ENCODE measurements at places on chromosomes 12 and 14.

- peaks cover 7% of the 10 kb centered on the region for H3K36me3 ChIP-seq
- DNase-seq = no peak
These were observed 16.0 kb downstream of the RITA1 start for GRCh38 chr12:113201187-113202177.

- H3K4me3 ChIP-seq = no peak overlapping the region
- peaks cover 62% of the 10 kb centered on the region for H3K27me3 ChIP-seq
- peaks cover 7% of the 10 kb centered on the region for H3K4me1 ChIP-seq
- DNase-seq = no peak
These were observed 2.3 kb upstream of the NEUROD4 start for GRCh38 chr12:55017416-55017925.

GRCh38 chr12:86254399-86255107 is 1.6 kb downstream of the MGAT4C start:
- no peaks in the 10 kb centered on the region for H3K36me3 ChIP-seq
- no peak overlapping the region for H3K27ac ChIP-seq
- no peaks in the 10 kb centered on the region for H3K4me1 ChIP-seq
- no peaks in the 10 kb centered on the region for H3K27me3 ChIP-seq

DNA sequence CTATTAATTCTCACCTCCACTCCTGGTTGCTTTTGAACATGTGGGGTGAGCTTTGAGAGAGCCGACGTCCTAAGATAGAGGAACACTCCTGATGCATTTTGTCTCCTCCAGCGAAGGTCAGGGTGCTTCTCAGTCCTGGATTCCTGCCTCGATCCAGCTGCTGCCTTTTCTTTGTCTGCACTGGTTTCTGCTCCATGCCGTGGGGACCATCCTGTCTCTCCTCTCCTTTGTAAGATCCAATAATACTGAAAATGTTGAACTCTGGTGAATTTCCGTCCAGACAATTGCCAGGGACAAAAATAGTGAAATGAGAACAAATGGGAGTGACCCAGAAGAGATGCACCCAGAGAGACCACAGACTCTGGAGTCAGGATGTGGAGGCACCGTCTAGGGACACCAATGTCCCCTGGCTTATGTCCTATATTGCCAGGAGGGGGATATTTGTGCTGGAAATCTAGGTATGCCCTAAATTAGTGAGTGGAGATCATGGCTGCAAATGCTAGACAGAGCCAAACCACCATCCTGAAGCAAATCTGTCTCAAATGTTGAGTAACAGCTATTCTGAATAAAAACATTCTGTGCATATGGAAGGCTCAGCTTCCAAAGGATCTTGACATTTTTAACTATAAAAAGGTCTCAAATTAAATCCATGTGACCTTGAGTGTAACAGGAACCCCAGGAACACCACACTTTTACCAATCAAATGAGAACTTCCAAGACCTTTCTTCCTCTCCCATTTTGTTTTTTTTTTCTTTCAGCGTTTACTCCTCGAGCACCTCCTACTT is 170.9 kb downstream of the PPM1H start:
- peaks cover 8% of the 10 kb centered on the region for H3K4me1 ChIP-seq
- no peak for DNase-seq
- no peaks in the 10 kb centered on the region for H3K36me3 ChIP-seq
- no peak overlapping the region for H3K27ac ChIP-seq
- no peak overlapping the region for H3K4me3 ChIP-seq
- peaks cover 16% of the 10 kb centered on the region for H3K27me3 ChIP-seq

DNA sequence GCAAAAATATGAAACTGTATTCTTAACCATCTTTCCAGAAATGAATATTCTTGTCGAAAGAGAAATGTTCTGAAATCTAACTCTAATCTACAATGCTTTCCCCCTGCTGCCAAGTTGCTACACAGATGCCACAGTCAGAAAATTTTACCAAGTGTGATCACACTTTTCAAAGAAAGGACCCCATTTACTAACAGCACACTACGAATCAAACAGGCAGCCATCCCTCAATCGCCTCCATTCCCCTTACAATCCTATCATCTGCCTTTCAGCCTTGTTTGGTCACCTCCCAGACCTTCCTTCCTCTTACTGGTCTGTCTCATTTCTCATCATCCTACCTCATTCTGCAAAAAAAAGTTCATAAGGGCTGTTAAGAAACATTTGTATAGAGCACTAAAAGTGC is 190.1 kb downstream of the MED13L start:
- no peak for DNase-seq
- peak overlapping the region; percentile 4 for H3K4me3 ChIP-seq

DNA sequence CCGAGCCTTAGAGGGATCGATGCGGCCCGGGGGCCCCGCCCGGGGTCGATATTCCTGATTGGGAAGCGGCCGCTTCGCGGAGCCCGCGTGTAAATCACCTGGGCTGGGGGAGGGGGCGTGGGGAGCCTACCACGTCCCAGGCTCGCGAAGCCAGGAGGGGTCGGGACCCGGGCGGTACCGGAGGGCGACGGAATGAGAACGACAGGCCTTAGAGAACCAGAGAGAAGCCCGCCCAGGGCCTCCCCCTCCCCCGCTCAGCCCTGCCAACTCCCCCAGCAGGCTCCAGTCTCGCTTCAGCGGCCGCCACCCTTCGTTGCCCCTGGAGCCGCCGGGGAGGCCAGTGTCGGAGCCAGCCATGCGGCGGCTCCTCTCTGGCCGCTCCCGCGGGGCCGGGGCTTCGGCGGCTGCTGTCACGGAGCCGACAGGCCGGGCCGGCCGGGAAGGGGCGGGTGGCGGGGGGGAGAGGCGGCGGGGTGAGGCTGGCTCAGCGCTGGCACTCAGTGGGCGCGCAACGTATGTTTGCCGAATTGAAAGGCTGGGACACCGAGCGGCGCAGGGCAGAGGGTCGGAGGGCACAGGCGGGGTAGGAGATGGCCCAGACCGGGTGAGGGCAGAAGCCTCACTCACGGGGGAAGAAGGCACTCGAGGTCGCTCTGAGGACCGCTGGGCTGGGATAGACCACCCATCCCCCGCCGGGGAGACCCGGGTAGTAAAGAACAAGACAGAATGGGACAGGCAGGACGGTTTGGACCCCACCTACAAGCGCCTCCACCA is 1.4 kb upstream of the DNAJC22 start:
- peaks cover 16% of the 10 kb centered on the region for H3K36me3 ChIP-seq
- DNase-seq = no peak
- peak overlapping the region; percentile 90 for H3K4me3 ChIP-seq
- H3K4me1 ChIP-seq = peaks cover 36% of the 10 kb centered on the region

- H3K4me3 ChIP-seq = no peak overlapping the region
- no peaks in the 10 kb centered on the region for H3K4me1 ChIP-seq
- H3K36me3 ChIP-seq = no peaks in the 10 kb centered on the region
- H3K27me3 ChIP-seq = no peaks in the 10 kb centered on the region
- no peak overlapping the region for H3K27ac ChIP-seq
These were observed 290.2 kb downstream of the PRKD1 start for GRCh38 chr14:29637411-29637810.

GRCh38 chr14:95073947-95074346 is 83.4 kb downstream of the DICER1 start:
- H3K27ac ChIP-seq = no peak overlapping the region
- no peaks in the 10 kb centered on the region for H3K36me3 ChIP-seq
- H3K27me3 ChIP-seq = peaks cover 62% of the 10 kb centered on the region
- H3K4me1 ChIP-seq = no peaks in the 10 kb centered on the region
- H3K4me3 ChIP-seq = no peak overlapping the region

- no peaks in the 10 kb centered on the region for H3K27me3 ChIP-seq
- DNase-seq = no peak
- H3K36me3 ChIP-seq = no peaks in the 10 kb centered on the region
- no peak overlapping the region for H3K27ac ChIP-seq
- H3K4me3 ChIP-seq = no peak overlapping the region
These were observed 338.6 kb downstream of the CEP128 start for GRCh38 chr14:80602946-80603345.

Measured in effector memory CD8-positive, alpha-beta T cell (primary cell).